Stimulated activated CD8-positive, alpha-beta memory T cell treated with anti-CD3 and anti-CD28 coated beads, Interleukin-7, amount 100 ng/mL, for 4 hours (primary cell): ENCODE measurements at places on chromosomes 1 and 21.

GRCh38 chr1:228265167-228265566 lies 57.3 kb downstream of the OBSCN start:
- no peak for DNase-seq

DNA sequence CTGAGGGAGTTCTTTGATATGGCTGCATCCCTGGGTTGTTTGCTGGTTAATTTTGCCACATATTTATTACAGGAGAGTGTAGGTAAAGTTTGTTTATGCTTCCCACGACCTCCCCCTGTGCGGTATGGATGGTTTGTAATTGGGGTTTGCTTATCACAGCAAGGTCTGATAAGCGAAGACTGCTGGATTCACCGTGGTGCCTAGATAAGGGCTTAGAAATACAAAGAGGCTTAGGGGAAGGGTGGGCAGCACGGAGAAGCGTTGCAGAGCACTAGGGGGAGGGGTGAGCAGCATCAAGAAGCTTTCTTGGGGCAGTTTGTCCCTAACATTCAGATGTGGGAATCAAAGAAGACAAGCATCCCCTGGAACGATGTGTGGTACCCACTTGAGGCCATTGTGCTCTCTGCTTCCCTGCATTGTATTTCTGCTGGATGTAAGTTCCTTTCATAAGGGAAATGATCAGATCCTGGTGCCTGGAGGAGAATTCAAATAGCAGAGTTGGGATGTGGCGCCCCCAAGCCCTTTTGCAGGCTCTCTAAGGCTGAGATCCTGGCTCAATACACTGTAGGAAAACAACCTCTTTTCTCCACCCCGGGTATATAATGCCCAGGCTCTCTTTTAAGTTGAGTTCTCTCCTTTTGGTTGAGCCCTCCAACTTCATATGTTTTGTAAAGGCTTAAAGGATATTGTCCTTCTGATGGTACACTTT lies 598.1 kb upstream of the ADGRL4 start:
- DNase-seq = no peak

DNA sequence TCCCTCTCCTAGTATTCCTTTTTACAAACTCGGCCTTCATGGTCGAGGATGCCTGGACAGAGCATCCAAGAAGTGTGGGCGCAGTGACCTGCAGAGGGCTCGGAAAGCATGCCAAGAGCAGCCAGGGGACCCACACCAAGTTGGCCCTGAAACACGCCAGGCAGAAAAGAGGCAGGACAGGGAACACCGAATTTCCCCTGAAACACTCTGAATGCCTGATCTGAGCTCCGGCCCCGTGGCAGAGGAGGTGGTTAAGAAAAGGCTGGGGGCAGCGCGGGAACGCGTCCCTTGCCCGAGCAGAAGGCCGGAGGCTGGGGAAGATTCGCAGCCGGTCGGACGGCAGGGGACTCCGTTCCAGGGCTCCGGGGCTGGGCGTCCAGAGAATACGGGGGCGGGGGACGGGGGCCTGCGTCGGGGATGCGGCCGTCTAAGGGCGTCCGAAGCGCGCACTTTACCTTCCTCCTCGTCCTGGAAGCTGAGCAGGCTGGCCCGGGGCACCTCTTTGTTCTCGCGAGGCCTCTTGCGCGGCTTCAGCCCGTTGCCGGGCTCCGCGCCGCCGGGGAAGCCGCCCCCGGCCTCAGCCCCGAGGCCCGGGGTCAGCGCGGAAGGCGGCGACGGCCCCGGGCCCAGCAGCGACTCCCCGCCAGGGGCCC lies 558 bp downstream of the PAXBP1 start:
- DNase-seq = no peak

DNA sequence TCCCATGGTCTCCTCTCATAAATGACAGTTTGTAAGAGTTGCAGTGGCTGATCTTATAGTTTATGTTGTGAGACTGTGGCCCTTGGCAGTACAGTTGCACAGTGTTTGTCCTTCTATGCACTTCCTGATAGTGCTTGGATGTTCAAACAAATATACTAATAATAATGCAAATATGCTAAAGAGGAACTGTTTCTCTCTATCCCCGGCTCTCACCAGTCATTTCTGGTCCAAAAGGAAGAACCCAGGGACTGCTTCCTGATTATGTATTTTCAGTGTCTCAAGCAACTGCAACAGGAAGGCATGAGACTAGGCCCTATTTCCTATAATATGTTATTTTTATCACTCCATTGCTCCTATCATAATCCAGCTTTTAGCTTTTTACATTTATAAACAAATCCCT lies 17.0 kb upstream of the SUCO start:
- no peak for DNase-seq

DNA sequence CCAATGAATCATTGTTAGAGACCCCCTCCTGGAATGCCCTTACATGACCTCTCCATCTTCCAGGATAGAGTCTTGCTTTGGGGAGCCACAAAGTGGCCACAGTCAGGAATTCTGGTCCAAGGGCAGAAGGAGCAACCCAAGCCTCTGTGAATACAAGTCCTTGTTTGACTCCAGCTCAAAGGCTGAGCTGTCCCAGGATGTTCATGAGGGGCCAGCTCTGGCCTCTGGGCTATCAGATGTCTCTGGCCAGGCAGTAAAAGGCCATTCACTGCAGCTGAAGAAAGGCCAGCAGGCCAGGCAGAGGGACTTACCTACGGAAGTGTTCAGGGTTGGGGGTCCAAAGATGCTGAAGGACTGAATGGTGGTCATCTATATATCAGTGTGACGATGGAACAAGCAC lies 98.3 kb upstream of the IPO9 start:
- no peak for DNase-seq
